CD4-positive, alpha-beta T cell (primary cell): ENCODE measurements at places on chromosomes 16 and 17.
A peak's percentile ranks its signal among the peaks of the same experiment; 100 is the strongest.

- no peak for DNase-seq
Measured at GRCh38 chr16:31127182-31127581, 8.3 kb downstream of the PRSS8 start.

- DNase-seq, result no peak
Measured at GRCh38 chr17:77370586-77370985, 229.8 kb downstream of the SEC14L1 start.

GRCh38 chr17:58452738-58453137 lies 35.4 kb upstream of the RNF43 start:
- no peak for DNase-seq

GRCh38 chr16:84834403-84834772 lies 14.6 kb downstream of the CRISPLD2 start:
- DNase-seq, result no peak

GRCh38 chr16:67773569-67774456 lies 32.5 kb downstream of the RANBP10 start:
- DNase-seq, result no peak

- DNase-seq, result no peak
Measured at GRCh38 chr16:3252967-3253366, 3.5 kb downstream of the MEFV start.

GRCh38 chr17:12979826-12980500 lies 37.9 kb downstream of the ELAC2 start:
- no peak for DNase-seq

- DNase-seq, result no peak
Measured at GRCh38 chr16:11194913-11195312, 61.1 kb downstream of the SOCS1 start.

DNA sequence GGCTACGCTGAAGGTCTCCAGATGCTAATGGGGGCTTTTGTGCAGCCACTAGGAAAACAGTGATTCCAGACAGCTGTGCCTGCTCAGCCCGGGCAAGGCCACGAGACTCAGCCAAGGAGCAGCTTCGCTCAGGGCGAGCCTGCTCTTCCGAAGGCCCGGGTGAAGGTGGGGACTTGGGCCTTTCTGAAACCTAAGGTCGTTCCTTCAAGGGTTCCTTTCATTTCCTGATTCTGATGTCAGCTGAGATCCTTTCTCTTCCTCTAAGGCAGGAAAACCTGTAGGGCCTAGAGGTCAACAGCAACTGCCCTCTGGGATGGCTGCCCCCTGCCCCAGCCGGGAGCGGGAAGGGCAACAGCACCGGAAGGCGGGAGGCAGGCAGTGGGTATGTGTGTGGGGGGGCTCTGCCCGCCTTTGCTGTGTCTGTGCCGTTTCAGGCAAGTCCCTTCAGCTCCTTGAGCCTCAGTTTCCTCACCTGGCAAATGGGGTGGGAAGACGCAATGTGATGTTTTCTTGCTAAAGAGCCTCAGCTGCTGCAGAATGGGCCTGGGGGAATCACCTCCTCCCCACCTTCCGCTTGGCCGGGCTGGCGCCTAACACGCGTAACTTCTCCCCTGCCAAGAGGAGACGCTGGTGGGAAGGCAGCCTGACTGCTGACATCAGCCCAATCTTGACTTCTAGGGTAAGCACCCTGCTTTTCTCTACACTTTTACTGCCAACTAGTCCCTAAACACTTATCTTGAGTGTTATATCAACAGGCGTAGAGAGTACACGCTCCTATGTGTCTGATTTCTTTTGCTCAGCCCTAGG lies 32.8 kb downstream of the IRF8 start:
- DNase-seq, result no peak

- no peak for DNase-seq
Measured at GRCh38 chr16:53611179-53611696, 92.4 kb downstream of the RPGRIP1L start.

GRCh38 chr17:80800481-80801391 lies 190.9 kb upstream of the CHMP6 start:
- no peak for DNase-seq

DNA sequence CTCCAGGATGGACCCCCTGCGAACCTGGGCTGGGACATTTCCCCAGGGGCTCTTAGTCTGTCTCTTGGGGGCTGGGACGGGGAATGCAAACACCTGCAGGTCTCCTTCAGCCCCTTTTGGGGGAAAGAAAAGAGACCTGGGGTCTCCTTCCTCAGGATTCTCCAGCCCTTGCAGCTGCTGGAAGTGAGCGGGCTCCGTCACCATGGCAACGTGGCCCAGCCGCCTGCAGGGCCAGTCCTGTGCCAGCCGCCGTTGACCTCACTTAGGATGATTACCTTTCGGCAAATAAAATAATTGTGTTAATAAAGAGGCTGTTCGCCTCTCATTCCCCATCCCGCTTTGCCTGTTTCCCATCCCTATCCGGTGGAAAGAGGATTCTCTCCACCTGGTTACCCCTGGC lies 25.7 kb downstream of the MRM1 start:
- no peak for DNase-seq

- peak; percentile 72 for DNase-seq
Measured at GRCh38 chr16:88686062-88686438, 257 bp downstream of the SNAI3 start.

DNA sequence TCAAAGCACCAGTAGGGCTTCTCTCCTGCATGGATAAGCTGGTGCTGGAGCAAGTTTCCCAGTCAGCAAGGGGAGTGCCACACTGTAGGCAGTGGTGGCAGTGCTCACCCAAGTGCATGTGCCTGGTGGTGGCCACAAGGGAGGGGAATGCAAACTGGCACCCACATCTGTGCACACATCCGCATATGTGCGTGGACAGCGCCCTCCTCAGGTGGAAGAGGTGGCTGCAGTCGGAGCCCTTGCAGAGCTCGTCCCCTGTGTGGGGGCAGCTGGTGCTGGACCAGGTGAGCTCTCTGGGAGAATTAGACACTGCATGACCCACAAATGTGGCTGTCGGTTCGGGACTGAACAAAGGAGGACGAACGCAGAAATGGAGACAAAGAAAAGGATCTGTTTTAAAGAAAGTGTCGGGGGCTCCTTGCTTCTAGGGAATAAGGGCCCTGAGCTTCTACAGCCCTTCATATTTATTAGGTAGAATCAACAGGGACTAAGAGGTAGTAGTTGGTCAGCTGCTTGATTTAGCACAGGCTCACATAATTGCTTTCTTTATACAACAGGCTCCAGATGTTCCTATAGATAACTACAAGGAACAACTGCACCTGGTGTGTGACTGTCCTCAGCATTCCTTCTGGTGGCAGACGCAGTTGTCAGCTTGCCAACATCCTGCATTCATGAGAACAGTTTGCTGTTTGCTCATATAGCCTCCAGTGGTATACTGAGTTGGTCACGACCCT lies 5.3 kb upstream of the ZNF689 start:
- DNase-seq, result peak; percentile 79

GRCh38 chr17:36149296-36149820 lies 27.1 kb downstream of the TBC1D3B start:
- peak; percentile 32 for DNase-seq

DNA sequence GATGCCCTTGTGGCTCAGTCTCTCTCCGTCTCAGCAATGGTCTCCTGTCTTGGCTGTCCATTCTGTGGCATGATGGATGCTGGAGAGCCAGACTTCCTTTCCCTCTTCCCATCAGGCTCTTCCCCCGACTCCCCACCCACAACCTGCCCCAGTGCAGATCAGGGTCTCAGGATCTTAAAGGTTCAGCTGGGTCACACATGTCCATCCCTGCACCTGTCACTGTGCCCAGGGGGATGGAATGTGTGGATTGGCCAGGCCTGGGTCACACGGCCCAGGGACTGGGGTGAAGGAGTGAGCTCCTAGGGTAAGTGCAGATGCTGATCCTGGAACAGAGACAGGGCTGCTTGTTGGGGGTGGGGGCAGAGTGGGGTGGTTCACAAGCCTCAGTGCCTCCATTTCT lies 23.0 kb downstream of the ADGRG5 start:
- no peak for DNase-seq

DNA sequence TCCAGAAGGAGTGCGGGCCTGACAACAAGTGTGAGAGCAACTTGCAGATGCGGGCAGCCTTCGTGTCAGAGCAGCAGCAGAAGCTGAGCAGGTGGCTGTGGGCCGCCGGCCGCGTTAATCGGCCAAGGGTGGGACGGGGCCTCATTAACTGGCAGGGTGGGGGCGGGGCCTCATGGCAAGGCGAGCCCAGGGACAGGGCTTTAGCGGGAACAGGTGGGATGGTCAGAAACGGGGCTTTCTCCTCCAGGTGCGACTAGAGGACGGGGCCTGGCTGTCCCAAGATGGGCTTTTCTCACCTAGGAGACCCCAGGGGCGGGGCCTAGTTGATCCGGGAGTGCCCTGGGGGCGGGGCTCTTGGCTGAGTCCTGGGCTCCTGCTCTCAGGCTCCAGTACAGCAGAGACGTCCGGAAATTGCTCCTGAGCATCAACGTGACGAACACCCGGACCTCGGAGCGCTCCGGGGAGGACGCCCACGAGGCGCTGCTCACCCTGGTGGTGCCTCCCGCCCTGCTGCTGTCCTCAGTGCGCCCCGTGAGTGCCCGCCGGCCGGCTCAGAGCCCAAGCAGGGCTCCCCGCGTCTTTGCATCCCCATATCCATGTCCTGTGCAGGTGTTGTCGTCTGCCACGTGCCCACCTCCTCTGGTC lies 18.4 kb upstream of the PDK2 start:
- DNase-seq, result no peak

DNA sequence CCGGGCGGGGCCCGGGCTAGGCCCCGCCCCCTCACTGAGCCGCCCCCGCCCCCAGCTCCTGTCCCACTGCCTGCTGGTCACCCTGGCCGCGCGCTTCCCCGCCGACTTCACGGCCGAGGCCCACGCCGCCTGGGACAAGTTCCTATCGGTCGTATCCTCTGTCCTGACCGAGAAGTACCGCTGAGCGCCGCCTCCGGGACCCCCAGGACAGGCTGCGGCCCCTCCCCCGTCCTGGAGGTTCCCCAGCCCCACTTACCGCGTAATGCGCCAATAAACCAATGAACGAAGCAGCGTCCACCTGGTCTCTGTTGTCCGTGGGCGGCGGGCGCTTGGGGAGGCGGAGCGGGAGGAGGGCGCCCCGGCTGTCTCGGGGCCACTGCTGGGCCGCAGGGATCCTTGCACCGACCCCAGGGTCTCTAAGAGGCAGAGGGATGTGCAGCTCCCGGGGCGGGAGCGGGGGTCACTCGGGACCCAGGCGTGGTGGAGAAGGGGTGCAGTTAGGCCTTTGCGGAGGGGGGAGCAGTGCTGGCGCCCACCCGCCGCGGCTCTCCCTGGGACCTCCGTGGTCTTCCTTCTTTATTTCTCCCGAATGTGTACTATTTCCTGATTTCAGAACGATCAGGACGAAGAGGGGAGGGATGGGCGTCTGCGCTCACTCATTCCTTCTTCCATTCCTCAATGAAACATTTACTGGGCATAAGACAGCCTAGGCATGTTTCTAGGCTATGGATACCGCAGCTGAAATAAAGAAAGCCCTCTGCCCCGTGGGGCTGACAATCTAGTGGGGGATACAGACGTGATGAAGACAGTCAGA lies 2.0 kb downstream of the HBZ start:
- no peak for DNase-seq

DNA sequence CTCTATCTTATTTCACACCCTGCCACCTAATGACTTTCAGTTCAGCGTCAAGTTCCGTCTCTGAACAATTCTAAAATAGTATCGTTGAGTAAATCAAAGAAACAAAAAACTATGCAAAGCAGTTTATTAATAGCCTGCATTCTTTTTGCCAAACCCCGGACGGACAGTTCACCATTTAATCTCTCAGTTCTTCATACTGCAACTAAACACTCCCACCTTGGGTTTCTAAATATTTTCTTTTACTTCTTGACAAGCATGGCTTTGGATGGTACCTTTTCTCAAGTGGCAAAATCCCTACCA lies 1.2 kb downstream of the MYH11 start:
- no peak for DNase-seq

DNA sequence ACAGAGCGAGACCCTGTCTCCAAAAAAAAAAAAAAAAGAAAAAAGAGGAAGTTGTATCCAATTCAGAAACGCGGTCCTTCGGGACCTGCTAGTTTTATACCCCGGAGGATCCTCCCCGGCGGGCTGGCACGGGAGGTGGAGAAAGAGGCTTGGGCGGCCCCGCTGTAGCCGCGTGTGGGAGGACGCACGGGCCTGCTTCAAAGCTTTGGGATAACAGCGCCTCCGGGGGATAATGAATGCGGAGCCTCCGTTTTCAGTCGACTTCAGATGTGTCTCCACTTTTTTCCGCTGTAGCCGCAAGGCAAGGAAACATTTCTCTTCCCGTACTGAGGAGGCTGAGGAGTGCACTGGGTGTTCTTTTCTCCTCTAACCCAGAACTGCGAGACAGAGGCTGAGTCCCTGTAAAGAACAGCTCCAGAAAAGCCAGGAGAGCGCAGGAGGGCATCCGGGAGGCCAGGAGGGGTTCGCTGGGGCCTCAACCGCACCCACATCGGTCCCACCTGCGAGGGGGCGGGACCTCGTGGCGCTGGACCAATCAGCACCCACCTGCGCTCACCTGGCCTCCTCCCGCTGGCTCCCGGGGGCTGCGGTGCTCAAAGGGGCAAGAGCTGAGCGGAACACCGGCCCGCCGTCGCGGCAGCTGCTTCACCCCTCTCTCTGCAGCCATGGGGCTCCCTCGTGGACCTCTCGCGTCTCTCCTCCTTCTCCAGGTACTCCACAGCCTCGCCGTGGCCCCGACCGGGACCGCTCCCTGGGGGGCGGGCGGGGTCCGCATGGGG lies at the start of gene CDH3:
CDH3 (plus strand) TSS at position 596 of the 779 bp plus-strand sequence; CDS start at position 666, 70 bp downstream.
- no peak for DNase-seq

GRCh38 chr17:48477221-48477620 lies 47.2 kb upstream of the SKAP1 start:
- no peak for DNase-seq

GRCh38 chr17:42678951-42679491 lies 2.2 kb upstream of the PLEKHH3 start:
- DNase-seq, result peak; percentile 63

DNA sequence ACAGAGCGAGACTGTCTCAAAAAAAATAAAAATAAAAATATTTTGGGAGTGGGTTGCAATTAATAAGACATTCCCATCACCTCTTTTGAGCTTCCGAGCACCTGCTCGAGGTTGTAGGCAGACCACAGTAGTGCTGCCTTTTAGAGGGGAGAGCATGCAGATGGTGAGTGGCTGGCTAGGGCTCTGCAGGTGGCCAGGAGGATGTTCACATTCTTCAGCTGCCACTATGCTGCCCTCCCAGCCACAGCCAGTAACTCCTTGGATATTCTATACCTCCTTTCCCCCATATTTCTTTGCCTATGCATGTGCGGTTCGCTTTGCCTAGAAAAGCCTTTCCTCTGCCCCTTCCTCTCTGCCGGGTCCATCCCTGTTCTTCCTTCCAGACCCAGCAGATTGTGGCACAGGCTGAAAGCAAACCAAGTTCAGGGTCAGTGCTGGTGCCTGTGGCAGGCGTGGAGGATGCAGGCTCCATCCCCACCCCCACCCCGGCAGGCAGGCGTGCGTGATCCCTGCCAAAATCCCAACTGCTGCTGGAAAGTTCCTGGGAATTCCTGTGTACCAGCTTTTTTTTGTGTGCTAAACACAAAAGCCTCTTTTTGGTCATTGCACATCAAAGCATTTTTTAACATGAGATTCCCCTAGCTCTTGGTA lies 33.8 kb upstream of the CMIP start:
- no peak for DNase-seq

- no peak for DNase-seq
Measured at GRCh38 chr16:51756447-51757123, 605.5 kb upstream of the SALL1 start.
